Renal cortical epithelial cell (primary cell): ENCODE measurements at places on chromosomes 11 and 22.

DNA sequence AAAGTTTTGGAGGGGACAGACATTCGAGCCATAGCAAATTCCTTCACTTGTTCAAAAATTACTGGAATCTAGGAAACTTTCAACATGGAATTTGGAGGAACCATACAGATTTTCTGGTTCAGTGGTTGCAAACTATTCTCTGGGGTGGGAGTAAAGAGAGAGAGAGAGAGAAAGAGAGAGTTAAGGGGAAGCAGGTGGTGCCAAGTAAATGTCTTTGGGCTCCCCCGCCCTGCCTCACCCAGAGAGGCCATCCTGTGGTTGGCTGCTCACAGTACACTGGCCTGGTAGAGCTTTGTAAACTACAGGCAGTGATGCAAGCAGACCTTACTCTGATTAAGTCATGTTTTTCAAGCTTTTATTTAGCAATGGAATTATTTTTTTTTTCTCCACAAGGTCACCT is 82.6 kb downstream of the ADAMTS15 start:
- peak; percentile 90 for DNase-seq

- no peak for DNase-seq
Observed at GRCh38 chr22:49901457-49901856, 16.8 kb downstream of the ALG12 start.

DNA sequence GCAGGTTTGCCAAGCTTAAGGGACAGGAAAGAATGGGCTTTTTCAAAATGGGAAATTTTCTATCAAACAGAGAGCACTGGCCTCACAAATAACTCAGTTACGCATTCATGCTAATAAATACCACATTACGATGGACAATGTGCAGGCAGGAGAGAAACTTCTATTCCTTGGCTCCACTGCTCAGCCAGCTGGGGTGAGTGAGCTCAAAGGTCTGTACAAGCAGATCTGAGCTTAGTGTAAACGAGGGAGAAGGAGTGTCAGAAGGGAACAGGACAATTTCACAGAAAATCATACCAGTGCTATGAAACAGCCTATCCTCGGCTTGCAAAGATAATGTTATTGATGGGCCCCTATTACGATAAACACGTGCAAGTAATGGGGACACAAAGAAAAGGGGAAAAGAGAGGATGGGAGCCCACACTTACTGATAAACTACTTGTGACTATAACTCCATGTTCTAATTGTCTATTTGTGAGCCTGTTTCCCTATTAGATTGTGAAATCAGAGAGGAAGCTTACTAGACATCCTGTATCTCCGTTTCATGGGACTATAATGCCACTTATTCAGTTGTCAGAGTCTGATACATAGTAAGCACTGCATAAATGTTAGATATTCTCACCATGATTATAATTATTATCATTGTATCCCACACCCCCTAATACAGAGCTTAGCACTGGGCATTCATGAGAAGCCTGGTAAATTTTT is 46.3 kb downstream of the AMOTL1 start:
- DNase-seq = no peak

GRCh38 chr22:48644997-48645396 is 1182.7 kb downstream of the BRD1 start:
- no peak for DNase-seq

- DNase-seq = no peak
Observed at GRCh38 chr11:62103986-62104385, 19.8 kb upstream of the INCENP start.

DNA sequence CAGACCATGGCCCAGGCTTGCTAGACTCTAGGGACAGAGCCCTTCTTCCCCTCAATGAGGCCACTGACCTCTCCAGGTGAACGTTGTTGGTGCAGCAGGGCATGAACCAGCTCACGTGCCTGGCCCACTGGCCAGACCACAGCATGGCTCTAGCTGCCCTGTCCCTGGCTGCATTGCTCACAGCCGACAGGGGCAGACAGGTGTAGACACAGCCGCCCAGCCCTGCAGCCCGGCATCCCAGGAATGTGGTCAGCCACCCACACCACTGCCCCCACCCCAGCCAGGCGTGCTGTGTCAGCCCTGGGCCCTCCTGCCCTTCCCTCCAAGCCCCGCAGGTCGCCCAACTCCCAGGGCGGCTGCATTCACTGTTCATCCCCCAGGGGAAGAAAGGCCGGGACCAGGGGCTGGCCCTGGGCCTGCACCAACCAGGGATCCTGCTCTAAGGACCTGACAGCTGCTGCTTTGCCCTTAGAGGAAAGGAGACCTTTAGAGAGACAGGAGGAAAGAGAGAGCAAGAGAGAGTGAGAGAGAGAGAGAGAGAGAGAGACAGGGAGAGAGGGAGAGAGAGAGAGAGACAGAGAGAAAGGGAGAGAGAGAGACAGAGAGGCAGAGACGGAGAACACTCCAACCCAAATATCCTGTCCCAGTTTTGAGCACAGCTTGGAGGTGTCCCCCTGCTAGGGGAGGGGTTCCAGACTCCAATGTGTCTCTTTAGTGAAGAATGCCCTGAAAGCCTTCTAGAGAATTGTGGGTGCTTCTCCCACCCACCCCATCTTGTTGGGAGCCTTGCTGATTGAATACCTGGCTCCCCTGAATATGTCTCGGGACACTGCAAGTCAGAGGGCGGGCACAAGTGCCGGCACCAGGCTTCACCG is 44.2 kb upstream of the LINC01488 start:
- peak; percentile 74 for DNase-seq

DNA sequence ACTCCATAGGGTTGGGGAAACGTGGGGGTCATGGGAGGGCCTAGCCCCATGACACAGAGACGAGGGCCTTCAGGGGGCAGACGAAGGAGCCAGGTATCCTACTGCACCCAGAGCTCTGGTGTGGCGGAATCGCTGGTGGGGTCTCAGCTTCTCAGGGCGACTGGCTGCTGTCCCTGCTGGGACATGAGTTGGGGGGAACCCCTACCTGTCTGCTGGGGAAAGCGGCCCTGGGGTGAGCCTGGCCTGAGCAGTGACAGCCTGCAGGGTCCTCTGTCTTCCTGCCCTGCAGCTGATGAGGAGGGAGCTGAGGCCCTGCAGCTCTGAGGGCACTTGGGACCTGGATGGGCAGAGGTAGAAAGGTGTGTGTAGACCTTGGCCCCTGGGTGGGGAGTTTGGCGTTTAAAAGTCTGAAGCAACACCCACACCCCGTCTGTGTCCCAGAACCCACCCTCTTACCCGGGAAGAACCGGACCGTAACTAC is 33.6 kb upstream of the GRAMD4 start:
- no peak for DNase-seq

DNA sequence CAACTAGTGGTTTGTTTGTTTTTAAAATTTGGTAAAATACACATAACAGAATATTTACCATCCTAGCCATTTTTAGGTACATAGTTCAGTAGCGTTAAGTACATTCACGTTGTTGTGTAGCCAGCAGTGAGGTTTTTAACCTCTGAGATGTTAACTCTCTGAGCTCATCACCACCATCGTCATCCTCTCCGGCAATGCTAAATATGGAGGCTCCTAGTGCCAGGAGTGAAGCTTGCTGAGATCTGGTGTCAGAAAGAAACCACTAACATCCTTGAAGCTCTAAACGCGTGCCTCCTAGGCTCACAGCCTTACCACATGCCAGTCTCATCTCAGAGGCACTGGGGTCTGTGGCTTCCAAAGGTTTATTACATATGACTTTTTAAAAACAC is 330.2 kb upstream of the B3GAT1 start:
- no peak for DNase-seq

DNA sequence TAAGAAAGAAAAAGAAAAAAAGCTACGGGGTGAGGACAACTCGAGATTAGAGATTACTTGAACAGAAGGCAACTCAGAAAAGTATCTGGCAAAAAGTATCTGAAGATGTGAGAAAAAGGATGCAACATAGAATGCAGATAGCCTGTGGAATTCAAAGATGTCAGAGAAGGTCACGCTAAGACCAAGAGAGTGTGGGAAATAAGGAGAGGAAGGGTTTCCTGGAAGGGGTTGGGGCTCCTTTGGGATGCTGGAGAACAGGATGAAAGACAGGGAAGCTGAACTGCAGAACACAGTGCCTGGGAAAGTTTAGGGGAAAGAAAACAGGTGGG is 1.2 kb downstream of the GUCY1A2 start:
- DNase-seq = no peak

- no peak for DNase-seq
Observed at GRCh38 chr22:36435516-36436415, 45.7 kb downstream of the TXN2 start.

GRCh38 chr11:12827929-12828812 is 153.9 kb downstream of the TEAD1 start:
- DNase-seq = peak; percentile 83

GRCh38 chr22:46931881-46932280 is 169.4 kb downstream of the TBC1D22A start:
- peak; percentile 11 for DNase-seq

- DNase-seq = no peak
Observed at GRCh38 chr11:60633645-60634044, 65.8 kb upstream of the MS4A8 start.

- DNase-seq = no peak
Observed at GRCh38 chr11:134634897-134635831, 223.1 kb upstream of the B3GAT1 start.

- DNase-seq = peak; percentile 21
Observed at GRCh38 chr11:14310679-14311078, 48.3 kb downstream of the RRAS2 start.

DNA sequence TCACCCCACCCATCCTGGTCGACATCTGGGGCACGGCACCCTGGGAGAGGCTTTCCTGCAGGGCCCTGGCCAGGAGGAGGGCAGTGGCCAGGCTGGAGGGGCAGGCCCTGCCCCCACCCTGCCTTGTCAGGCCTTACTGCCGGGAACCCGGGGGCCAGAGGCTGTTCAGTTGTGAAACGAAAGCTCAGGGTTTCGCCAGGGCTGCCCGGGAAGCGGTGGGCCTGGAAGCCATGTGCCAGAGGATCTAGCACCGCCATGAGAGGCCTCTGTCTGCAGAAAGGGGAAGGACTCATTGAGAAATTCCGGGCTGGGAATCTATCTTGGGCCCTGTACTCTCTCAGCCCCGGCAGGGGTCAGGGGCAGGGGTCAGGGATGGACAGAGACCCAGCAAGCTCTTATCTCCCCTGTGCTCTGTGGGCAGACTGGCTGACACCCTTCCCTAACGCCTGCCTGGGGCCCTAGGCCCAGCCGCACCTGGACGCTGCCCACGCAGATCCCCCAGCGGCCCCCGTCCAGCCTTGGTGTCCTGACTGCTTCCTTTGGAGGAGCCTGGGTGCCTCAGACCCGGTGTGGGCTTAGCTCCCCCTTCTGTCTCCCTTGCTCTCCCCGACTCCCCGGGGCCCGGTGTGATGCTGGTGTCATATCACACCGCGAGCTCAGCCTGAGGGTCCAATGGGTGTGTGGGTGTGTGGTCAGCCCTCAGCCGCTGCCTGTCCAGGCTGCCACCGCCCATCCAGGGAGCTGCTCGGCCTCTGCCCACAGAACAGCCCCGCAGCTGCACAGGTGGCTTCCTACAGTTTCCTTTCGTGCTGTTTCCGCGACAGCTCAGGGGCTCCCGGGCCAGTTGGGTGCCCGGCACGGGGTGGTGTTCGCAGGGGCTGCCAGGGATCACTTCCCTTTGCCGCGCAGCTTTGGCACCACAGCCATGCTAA is 6.5 kb downstream of the PIM3 start:
- DNase-seq = no peak

DNA sequence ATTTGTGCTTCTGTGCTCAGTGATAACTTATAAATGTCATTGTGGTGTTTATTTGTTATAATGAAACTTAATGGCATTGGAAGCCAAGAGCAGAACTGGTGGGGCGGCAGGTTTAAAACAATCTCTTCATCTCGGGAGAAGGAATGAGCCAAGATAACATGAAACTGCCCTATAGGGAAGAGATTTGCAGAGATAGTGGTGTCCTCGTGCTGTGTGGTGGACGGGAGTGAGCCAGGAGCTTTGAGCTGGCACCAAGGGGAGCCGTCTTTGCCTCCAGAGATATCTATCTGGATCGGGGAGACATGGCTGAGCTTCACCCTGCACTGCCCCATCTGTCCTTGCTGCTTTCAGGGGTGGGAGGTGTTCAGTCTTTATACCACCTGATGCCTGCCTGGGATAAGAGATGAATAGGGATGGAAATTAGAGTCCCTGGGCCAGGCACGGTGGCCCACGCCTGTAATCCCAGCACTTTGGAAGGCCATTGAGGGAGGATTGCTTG is 189.6 kb downstream of the ST3GAL4 start:
- DNase-seq = no peak

DNA sequence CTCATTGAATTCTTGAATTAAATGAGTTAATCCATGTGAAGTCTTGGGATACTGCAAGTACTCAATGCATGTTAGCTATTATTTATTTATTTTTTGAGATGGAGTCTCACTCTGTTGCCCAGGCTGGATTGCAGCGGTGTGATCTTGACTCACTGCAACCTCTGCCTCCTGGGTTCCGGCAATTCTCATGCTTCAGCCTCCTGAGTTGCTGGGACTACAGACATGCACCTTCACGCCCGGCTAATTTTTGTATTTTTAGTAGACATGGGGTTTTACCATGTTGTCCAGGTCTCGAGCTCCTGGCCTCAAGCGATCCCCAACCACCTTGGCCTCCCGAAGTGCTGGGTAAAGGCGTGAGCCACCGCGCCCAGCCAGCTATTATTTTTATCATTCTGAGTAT is 9.4 kb downstream of the MMP7 start:
- peak; percentile 53 for DNase-seq

- DNase-seq = peak; percentile 81
Observed at GRCh38 chr11:63536669-63537292, at the start of gene PLAAT4. Gene PLAAT4 (plus strand): TSS chr11:63536808. CDS start chr11:63536869, 61 bp downstream.

DNA sequence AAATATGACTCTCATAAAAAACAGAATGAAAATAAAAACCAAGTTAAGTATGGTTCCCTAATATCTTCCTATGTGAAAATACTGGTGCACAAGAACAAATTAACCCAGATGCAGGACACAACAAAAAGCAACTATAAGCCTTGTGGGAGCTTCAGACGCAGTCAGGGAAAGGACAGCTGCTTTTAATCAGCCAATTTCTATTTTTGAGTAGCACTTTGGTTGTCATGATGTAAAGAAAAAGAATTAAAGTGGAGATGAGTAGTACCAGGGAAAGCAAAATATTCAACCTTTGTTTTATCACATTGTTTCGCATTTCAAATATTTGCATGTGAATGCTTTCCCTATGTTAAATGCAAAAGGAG is 339.9 kb downstream of the SOX6 start:
- DNase-seq = no peak

- no peak for DNase-seq
Observed at GRCh38 chr11:122308226-122308625, 192.2 kb upstream of the BLID start.

DNA sequence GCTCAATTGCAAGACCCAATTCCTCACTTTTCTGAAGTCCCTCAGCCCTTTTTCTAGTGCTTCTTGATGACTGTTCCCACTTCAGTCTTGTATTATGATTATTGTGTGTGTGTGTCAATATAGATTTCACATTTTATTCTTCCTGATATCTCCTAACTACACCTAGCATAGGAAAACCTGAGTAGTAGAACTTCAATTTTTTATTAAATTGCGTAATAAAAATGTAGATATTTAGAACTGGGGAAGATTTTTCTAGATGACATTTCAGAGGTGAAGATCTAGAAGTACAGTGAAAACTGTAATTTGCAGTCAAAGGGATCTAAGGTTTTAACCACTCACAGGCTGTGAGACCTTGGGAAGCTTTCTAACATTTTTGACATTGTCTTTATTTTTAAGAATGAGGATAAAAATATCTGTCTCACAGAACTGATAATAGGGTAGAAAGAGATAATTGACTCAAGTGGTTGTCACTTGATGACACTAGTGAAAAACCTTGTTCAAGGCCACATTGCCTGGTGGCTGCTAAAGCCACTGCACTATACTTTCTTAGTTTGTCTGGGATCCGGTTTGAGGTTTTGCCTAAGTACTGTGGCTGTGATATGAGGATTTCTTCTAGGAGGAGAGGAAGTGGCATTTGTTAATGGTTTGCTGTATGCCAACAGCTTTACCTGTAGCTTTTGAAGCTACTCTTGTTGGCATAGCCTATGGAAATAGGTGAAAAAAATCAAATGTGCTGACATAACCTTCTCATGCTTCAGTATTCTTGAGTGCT is 32.2 kb upstream of the SESN3 start:
- no peak for DNase-seq
